ENCODE measurements at places on chromosomes 2 and 18. TPM values are rescaled to one million over a fixed set of nuclear protein-coding genes. Genes with fewer than 3 reads are reported as not detected.

The LOXHD1 gene
- polyA plus RNA-seq, result 0.69 TPM

The TGFA gene
- 19.9 TPM for polyA plus RNA-seq

The HOXD12 gene
- 0.30 TPM for polyA plus RNA-seq

The SH2D6 gene
- 0.24 TPM for polyA plus RNA-seq

The DPP4 gene
- polyA plus RNA-seq, result 145 TPM

The NPPC gene
- polyA plus RNA-seq, result 0.71 TPM

The KIF3C gene
- 15.6 TPM for polyA plus RNA-seq

The VWC2L gene
- 0.09 TPM for polyA plus RNA-seq

The PTPRM gene
- polyA plus RNA-seq, result 98.9 TPM

The GDF7 gene
- polyA plus RNA-seq, result 3.8 TPM

The SLC38A11 gene
- polyA plus RNA-seq, result 15.7 TPM

The CNTNAP5 gene
- 0.19 TPM for polyA plus RNA-seq

The KLHL30 gene
- 0.22 TPM for polyA plus RNA-seq

DNA sequence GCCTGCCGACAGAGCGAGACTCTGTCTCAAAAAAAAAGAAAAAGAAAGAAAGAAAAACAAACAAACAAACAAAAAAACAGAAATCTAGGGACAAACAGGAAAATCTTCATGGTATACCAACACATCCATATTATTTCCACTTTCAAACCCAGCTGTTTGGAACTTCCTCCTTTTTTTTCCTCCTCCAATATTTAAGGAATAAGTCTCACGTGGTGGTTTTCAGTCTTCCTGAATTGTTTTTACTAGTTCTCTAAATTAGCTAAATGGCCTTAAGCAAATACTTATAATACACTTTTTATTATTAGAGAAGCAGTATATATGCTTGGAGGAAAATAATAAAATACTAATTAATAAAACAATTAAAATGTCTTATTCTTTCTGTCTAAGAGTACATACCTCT lies 48.7 kb upstream of the GLS start:
- no peak for DNase-seq

DNA sequence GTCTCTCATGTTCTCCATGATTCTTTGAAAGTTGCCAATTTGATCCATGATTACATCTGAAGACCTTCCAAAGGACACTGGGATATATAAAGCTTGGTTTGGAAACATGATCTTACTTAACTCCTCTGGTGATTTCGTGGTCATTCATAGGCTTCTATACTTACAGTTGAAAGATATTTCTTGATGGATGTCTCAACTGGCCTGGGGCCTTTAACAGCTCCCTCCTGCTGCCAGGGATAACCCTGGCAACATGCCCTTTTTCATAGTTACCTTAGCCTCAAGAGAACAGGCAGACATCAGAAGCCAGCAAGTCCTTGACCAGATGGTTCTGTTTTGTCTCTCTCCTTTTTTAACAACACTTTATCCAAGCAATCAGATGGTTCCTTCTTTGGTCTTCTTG lies 23.5 kb upstream of the MFF start:
- no peak for DNase-seq

DNA sequence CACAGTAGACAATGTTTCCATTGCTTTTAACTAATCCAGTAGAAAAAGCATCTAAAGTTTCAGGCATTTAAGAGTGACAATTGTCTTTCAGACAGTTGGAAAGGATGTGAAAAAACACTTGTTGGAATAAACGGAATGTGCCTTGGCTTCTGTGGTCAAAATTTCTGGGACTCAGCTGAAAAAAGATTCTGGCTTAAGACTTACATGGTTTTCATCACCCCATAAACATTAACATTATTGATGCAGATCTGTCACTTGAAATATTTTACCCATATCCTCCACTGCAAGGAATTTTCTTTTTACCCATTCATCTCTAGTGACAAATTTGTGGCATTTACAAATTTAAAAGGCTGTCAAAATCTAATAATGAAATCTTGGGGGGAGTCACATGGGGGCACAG lies 166.0 kb downstream of the SRBD1 start:
- no peak for DNase-seq

- DNase-seq, result no peak
Observed at GRCh38 chr18:22466608-22467395, 49.1 kb upstream of the CTAGE1 start.

DNA sequence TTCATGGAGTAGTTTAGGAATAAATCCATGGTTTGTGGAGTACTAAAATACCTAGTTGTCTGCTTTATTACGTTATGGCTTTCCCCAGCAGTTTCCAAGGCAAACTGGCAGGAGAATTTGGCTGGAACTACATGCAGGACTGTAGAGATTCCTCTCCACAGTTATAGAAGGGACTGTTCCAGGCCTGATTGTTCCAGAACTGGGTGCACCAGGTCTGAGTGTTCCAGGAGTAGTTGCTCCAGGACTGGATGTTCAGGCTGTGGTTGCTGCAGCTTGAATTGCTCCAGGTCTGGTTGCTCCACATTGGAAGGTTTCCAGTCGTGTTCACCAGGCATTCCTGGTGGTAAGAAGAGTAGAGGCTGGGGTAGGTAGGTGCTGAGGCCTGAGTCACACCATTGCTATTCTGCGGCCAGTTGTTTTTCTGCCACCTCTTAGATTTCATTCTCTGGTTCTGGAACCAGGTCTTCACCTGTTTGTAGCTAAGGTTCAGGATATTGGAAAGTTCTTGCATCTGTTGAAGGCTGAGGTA lies 28.1 kb downstream of the SGPP2 start:
- no peak for DNase-seq

GRCh38 chr2:25332571-25332970 lies 9.2 kb downstream of the DNMT3A start:
- DNase-seq, result no peak

- DNase-seq, result no peak
Observed at GRCh38 chr2:74756356-74756890, 77.5 kb upstream of the HK2 start.

GRCh38 chr2:206471524-206472062 lies 28.3 kb downstream of the ADAM23 start:
- DNase-seq, result no peak

DNA sequence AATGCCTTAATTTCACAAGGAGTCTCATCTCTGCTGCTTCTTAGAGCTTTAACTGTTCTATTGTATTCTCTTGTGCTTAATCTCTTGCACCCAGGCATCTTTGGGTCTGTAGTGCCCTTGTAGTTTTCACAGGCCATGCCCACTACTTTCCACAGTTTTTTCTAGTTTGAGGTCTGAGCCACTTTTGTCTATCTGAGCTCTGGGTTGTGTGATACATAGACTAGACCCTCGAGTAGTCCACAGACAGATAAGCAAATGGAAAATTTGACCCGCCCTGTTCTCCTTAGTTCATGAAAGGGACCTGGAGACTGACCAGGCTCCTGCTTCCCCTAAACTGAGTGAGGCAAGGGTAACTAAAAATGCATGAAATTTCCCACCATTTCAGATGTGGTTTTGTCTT lies 466.8 kb upstream of the ZEB2 start:
- no peak for DNase-seq

GRCh38 chr18:74316257-74317170 lies 875 bp downstream of the C18orf63 start:
- DNase-seq, result no peak

DNA sequence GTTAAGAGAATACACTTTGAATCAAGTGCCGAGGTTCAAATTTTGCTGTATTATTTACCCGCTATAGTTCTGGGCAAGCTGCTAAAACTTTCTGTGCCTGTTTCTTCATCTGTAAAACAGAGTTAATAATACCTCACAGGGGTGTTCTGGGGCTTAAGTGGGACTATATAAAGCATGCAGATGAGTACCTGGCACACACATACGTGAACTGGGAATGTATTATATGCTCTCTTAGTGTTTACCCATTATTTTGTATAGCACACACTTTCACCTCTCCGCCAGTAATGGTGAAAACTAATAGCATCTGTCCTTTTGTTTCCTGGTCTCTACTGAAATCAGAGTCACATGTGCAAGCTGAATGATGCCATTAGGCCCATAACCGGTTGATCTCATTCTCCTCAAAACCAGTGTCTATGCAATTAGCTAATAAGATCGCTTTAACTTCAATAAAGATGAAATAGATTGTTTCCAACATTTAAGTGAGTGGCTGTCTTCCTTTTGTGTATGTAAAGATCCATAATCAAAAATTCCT lies 3.8 kb upstream of the CDKL4 start:
- DNase-seq, result no peak

DNA sequence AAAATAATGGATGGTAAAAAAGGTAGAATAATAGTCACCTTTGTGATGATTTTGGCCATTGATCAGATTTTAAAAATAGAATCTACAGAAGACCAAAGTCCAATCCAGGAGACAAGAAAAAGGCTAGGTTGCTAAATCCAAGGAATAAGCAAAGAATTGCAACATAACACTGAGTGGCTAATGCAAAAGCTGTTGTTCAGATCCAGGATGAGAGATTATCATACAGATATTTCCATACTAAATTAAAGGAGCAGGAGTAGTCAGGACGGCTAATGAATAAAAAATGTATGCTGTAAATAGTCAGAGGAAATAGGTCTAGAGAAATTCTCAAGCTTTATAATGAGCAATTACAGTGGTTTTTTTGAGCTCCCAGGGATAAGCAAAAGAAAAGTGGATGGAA lies 745.9 kb upstream of the ACVR2A start:
- no peak for DNase-seq

GRCh38 chr2:27878825-27879224 lies 11.4 kb downstream of the RBKS start:
- no peak for DNase-seq

GRCh38 chr2:112026509-112026908 lies 28.6 kb upstream of the TMEM87B start:
- DNase-seq, result no peak

DNA sequence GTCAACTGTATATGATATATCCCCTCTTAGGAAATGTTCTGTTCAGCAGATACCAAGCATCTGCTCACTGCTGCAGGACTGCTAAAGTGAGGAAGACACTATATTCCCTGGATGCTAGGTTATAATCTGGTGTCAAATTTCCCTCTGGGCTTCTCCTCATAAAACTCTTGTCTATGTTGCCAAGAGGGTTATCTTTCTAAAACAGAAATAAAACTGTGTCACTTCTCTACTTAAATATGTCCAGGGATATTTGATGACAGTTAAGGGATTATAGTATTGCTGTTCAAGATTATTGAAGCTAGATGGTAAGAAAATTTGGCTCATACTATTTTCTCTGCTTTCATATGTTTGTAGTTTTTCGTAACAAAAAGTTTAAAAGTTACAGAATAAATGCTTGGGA lies 30.5 kb upstream of the SNRNP27 start:
- no peak for DNase-seq

DNA sequence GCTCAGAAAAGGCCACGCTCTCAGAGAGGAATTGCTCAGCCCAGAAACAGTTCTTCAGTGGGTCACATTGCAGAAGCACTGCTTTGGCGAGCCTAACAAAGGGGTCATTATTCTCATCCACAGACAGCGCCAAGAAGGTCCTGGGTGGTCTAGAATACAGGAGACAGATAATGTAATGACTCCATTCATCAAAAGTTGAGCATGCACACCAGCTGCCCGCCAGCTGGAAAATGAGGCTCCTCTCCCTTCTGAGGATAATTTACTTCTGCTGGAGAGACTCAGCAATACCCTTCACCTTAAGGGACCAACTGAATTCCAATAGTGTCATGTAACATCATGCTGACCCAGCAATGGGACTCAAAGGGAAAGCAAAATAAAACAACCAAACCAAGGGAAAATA lies 79.9 kb downstream of the TRIB2 start:
- peak; percentile 62 for DNase-seq

GRCh38 chr2:209878701-209879100 lies 107.1 kb downstream of the UNC80 start:
- no peak for DNase-seq

- no peak for DNase-seq
Observed at GRCh38 chr2:176553685-176554100, 284.5 kb downstream of the MTX2 start.

- DNase-seq, result no peak
Observed at GRCh38 chr2:23673830-23674679, 252.9 kb downstream of the ATAD2B start.

GRCh38 chr2:147688242-147688641 lies 156.6 kb upstream of the ACVR2A start:
- DNase-seq, result no peak

- no peak for DNase-seq
Observed at GRCh38 chr2:54588244-54588899, 132.2 kb downstream of the SPTBN1 start.

GRCh38 chr2:44918095-44918775 lies 23.3 kb upstream of the SIX3 start:
- DNase-seq, result no peak

GRCh38 chr2:180033993-180034894 lies 27.1 kb upstream of the CWC22 start:
- peak; percentile 14 for DNase-seq

- no peak for DNase-seq
Observed at GRCh38 chr18:55605733-55606338, 17.8 kb upstream of the TCF4 start.

- DNase-seq, result no peak
Observed at GRCh38 chr18:13746633-13747032, 20.2 kb downstream of the RNMT start.

- no peak for DNase-seq
Observed at GRCh38 chr2:124975224-124975623, 950.1 kb downstream of the CNTNAP5 start.

GRCh38 chr2:133497951-133498565 lies 70.2 kb downstream of the NCKAP5 start:
- DNase-seq, result no peak

DNA sequence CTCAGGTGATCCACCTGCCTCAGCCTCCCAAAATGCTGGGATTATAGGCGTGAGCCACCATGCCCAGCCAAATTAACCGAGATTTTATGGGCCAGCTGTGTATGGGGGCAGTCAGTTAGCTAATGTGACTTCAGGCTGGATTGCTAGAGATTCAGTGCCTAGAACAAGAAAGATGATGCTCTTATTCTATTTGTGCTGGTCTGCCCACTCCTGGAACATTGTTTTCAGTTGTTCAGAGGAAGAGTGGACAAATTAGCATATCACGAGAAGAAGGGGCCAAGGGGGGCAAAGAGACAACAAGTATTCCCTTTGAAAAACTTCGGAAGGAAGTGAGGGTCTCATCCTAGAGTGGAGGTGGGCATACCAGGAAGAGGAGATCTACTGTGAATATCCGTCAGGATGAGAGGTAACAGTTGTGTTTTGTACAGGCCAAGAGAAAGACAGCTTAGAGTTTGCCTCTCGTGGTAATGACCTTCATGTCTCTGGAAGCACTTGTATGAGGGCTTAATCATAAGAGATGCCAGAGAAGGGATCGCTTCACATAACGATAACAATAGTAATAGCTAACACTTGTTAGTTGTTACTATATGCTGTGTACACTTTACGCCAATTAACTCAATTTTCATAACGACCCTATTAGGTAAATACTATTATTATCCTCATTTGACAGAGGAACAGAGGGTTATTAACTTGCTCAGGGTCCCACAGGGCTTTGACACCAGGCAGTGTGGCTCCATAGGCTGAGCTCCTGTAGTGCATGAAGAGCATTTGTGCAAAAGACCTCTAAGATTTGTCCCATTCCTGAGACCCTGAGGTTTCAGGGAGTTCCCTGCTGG lies 138.3 kb downstream of the DDX1 start:
- no peak for DNase-seq

GRCh38 chr2:152743002-152743401 lies 24.6 kb downstream of the ARL6IP6 start:
- DNase-seq, result no peak

- DNase-seq, result no peak
Observed at GRCh38 chr18:54284981-54285785, 15.9 kb downstream of the POLI start.

GRCh38 chr2:48113767-48114166 lies 207.5 kb upstream of the FBXO11 start:
- DNase-seq, result no peak

- no peak for DNase-seq
Observed at GRCh38 chr18:50099725-50100407, 95.1 kb downstream of the MYO5B start.

GRCh38 chr18:32026491-32027086 lies 8.0 kb downstream of the RNF125 start:
- DNase-seq, result no peak
